Spleen (tissue), 13 donors: ENCODE measurements at places on chromosomes 2 and 18.

DNA sequence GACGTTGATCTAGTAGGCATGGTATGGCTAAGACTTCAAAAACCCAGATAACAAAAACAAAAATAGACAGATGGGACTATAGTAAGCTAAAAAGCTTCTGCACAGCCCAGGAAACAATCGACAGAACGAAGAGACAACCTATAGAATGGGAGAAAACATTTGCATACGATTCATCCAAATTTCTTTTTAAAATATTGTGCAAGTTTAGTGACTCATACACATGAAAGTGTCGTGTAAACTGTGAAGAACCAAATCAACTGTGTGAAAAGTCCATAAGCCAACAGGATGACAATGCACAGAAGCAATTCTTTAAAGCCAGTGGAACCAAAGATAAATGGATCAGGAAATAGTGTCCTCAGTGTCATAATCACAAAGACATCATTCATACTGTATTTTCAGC lies 671.1 kb downstream of the RNF144A start:
- DNase-seq: no peak

GRCh38 chr2:71669058-71669456 lies 215.7 kb downstream of the DYSF start:
- DNase-seq: peak; percentile 59

DNA sequence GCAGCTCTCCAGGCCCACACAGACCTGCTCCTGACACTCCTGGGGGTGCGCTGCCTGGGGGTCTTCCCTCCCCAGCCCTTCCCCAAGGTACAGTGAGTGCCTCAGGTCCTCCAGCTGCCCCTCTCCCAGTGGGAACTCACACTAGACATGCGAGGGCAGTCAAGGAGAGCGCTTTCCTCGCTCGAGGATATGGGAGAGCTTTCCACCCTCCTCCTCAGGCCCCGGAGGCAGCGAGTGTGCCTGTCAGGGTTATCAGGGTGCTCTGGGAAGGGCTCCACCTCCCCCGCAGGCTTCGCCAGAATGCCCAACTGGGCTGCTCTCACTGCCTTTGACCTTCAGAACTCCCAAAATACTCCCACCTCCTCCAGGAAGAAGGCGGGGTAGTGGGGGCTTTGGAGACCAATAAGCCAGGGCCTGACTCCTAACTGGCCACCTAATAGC lies 85.7 kb upstream of the LAPTM4A start:
- DNase-seq: no peak

DNA sequence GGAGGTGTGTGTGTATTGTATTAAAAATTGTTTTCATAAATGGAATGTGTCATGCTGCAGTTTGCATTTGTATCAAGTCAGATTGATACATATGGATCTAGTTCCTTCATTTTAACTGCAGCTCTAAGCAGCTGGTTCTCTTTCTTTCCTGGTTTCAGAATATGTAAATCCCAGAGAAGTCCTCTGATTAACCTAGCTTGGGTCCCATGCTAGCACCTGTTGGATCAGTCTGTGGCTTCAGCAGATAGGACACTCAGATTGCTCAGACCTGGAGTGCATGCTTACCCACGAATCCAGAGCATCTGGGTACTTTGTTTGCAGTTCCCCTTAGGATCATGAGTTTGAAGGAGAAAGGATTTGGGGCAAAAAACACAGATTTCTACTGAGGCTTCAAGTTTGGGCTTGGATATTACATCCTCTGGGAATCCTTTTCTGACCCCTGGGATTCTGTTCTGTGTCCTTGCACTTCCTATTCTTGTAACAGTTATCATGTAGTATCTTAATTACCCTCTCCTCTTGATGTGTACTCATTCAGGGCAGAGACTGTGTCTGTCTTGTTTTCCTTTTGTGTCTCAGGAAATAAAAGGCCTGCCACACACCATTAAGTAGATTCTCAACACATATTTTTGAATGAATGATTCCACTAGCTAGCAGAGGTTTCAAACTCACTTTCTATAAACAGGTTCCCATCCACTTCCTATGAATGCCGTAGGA lies 142.1 kb downstream of the PHLPP1 start:
- no peak for DNase-seq

DNA sequence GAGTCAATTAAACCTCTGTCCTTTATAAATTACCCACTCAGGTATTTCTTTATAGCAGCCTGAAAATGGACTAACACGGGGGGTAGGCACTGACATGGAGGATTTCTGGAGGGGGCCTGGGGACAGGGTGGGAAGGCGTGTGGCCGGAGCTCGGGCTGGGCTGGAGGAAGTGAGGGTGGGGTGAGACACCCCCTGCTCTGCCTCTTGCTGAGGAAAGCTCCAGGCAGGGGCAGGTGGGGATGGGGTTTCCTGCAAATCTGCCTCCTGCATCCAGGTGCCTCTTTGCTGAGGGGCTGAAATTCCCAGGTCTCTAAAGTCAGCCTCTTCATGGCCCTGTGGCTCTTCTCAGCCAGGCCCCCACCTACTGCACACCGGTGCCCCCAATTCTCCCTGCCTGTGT lies 25.7 kb upstream of the OTOS start:
- DNase-seq: peak; percentile 33

- DNase-seq: no peak
These were observed 89.2 kb downstream of the ZBTB7C start for GRCh38 chr18:48319801-48320638.

GRCh38 chr2:144943986-144944385 lies 424.1 kb upstream of the ZEB2 start:
- DNase-seq: no peak

- no peak for DNase-seq
These were observed 199.2 kb downstream of the TGIF1 start for GRCh38 chr18:3649135-3649632.

DNA sequence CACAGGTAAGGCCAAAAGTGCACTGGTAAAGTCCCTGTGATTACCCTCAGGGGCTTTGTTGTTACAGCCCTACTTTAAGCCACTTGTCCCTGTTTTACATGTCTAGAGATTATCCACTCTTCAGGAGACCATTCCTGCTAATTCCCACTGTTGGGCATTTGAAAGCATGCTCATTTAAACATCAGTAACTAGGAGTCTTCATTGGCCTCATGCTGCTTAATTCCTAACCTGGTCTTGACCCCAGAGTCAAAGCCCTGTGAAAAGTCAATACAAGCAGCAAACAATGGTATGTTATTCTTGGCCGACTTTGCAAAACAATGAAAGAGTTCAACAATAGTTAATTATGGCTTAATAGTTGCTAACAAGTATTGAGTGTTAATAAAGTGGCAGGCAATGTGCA lies 23.2 kb downstream of the AFF3 start:
- no peak for DNase-seq

GRCh38 chr2:25257931-25258846 lies 83.5 kb downstream of the DNMT3A start:
- no peak for DNase-seq

DNA sequence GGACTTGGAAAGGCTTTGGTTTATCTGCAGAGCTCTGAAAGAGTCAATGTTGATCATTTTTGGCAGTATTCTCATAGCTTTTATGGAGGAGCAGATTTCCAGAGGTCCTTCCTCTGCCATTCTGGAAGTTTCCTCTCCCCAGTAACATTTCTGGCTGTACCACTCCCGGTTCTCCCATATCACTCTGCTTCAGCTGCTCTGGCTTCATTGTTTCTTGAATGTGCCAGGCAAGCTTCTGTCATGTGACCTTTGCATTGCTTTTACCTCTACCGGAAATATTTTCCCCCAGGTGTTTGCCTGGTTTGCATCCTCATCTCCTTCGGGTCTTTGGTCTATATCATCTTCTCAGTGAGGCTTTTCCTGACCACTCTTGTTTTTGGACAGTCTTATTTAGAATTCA lies 12.4 kb downstream of the PCYOX1 start:
- DNase-seq: no peak

DNA sequence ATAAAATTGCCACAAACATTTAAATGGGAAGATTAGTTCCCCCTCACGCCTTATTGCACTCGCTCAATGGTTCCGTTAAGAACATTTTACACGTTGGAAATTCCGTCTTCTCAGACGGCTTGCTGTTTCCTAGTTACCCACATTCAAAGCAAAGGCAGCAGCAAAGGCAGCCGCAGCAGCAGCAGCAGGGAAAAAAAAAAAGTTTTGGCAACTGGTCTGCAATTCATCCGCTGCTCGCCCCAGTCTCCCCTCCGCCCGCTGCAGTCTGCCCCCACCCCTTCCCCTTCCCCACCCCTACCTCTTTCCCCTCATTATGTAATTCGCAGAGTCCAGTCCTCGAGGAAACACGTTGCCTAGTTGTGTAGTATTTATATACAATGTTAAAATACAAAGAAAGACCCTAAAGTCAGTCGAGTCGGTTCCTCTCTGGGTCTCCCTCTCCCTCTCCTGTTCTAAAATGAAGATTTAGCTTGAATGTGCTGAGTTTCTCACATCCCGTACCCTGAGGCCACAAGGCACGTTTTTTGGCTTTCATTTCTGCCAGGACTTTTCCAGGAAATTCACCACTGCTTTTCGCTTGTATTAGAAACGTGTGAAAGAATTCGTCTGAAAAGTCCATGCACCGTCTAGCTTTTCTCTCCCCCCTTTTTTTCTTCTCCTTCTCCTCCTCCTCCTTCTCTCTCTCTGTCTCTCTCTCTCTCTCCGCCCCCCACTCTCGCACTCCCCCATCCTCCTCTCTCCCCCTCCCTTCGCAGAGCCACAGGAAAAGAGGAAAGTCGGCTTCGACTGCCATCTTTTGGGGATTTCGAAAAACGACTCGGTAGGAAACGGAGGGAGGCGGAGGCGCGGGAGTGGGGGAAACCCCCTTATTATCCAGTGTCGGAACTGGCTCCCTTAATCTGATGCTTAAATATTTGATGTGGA lies 140.0 kb downstream of the MEIS1 start:
- DNase-seq: no peak

GRCh38 chr2:210128961-210129360 lies 42.2 kb downstream of the KANSL1L start:
- no peak for DNase-seq

DNA sequence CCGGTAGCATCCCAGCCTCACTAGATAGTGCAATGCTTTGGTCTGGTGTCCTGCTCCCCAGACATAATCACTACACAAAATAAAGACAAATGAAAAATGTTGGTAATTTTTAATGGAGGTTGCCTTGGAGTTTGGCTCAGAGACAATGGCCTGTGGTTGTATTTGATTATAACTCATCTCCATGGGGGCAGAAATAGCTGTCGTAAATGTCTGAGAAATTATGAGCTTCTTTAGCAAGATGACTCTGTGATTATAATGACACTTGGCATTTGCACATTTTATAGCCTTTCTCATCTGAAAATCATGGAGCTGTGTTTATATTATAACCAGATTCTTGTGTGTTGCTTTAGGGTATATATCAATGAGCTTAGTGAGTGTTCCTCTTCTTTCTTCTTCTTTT lies 1779.7 kb upstream of the CELF4 start:
- DNase-seq: no peak

DNA sequence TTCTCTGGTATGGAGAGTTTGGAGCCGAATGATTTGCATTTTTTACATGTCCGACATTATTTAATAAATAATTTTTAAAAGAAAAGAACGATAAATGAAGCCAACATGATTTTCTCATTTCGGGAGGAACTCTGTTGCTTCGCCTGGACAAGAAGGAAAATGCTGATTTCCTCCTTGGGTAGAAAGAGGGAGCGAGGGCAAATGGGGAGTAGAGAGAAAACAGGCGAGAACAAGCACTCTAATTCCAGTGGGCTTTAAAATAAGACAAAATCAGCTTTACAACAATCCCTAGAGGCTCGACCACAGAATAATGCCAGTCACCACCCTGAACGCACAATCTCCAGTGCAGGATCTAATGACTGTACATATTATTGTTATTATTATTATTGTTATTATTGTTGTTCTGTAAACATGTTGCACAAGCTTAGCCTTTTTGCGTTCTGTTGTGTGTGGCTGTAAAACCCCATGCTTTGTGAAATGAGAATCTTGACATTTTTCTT lies 3.7 kb downstream of the DLX1 start:
- no peak for DNase-seq

DNA sequence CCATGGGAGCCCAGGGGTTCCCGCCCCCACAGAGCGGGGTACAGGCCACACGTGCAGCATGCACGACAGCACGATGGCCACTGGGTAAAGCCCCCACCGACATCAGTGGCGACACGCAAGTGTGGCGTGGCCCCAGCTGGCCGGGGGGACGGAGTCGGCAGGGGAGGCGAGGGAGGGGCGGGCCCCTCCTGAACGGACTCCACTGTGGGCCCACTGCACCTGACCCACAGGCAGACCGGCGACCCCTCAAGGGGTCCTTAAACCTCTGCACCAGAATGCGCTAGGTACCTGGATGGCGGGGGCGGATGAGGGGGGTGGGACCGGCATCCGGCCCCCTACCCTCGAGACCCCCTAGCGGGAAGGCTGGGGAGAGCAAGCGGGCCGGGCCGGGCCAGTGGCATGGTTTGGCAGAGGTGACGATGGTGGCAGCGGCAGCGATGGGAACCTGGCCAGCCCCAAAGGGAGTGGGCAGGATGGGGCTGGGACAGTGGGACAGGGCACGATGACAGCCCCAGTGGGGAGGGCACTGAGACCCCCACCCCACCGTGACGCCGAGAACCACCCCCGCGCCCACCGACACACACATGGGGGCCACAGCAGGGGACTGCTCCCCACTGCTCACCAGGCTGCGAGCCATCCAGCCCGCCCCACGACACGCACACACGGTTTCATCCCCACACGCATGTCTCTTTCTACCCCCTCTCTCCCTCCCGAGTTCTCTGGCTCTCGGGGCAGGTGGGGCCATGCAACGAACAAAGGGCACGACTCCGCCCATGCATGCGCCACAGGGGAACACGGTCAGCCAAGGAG lies 91.9 kb upstream of the ANKRD30BL start:
- peak; percentile 73 for DNase-seq

DNA sequence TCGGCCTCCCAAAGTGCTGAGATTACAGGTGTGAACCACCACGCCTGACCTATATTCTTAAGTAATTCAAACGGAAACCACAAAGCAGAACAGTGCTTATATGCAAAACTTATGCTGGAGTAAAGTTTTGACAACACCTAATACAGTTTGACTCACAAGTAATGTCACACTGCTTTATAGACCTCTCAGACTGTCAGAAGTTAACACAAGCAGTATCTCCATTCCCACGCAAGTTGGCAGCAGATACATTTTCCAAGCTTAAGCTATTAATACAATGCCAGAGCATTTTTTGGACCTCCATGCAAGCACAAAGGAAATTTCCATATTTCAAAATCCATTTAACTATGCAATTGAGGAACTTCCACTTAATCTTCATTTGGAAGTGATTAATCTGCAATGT lies 21.0 kb upstream of the SANBR start:
- no peak for DNase-seq

DNA sequence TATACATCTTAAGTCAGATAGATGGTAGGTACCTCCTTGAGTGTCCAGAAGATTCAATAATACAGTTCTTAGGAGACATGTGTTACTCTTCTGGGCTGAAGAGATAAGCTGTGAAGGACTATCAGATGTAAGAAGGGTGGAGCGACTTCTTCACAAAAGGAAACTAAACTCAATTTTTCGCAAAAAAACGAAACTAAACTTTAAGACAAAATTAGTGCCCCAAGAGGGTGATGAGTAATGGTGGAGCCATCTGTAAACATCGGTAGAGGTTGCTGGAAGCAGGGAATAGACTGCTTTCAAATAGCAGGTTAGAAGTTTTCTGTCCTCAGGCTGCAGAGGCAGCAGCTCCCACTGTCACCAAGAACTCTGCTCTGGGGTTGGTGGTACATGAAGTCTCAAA lies 111.6 kb upstream of the TACR1 start:
- DNase-seq: no peak
